Stimulated activated CD4-positive, alpha-beta T cell treated with anti-CD3 and anti-CD28 coated beads, Interleukin-1b, Interleukin-23, amount 100 ng/mL, for 1 hour (primary cell): ENCODE measurements at places on chromosomes 1 and 21.

GRCh38 chr1:204696606-204697005, 11.1 kb upstream of the LRRN2 start:
- no peak for DNase-seq

DNA sequence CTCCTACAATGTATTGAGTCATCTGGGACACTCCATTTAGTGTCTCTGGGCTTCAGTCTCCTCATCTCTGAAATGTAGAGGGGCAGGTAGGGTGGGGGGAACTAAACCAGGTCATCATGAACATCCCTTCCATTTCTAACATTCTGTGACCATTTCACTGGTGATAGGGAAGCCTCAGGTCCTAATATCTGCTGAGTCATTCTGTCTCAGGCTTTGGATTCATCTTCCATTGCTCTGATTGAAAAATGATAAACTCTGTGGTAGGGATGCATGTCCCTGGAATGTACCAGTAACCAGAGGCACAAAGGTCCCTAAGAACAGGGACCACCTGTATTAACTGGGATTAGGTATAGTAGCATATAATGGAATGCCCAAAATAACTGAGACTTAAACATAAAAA, 36.2 kb upstream of the LRRC52 start:
- no peak for DNase-seq

DNA sequence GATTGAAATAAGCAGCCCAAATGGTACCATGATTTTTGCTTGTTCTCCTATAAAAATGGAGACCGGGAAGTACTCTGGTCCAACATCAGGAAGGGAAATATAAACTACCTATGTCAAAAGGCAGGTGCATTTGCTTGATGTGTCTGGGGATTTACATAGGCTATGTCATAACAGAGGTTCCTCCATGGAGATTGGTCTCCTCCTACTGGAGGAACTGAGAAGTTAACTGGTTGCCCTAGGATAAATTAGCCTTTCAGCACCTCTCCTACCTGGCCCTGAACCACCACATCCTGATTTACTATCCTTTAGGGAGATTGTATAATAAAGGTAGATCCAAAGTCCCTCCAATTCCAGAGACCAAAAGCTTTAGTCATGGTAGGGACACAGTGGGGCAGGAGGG, 1109.3 kb upstream of the B3GALT2 start:
- DNase-seq: no peak

DNA sequence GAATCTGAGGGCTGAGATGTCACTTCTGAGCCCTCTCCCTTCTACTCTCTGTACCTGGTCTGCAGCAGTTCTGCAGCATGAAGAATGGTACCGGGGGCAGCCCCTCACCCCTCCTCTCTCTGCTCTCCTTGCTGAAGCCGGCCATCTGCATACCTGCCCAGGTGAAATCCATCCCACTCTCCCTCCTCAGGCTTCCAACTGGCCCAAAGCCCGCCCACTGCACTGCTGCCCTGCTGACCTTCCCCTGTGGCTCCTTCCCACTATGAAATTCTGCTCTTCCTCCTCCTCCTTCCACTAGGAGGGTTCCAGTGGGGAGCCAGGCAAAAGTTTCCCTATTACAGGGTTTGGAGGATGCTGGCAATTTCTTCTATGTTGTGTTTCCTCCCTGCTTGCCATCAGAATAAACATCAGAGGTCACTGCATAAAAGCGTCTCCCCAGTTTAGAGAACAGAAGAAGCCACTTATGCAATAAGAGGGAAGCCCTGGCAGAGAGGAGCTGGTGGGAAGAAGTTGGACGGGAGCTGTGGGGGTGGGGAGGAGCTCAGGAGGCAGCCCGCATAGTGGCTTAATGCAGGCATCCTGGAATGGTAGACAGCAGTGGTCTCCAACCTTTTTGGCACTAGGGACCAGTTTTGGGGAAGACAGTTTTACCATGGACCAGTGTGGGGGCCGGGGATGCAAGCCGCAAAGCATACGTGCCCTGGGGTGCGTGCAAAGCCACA, 30.3 kb downstream of the TMCO4 start:
- DNase-seq: no peak

GRCh38 chr1:27004471-27005165, 8.0 kb downstream of the TENT5B start:
- DNase-seq: no peak
